Posterior cingulate gyrus (tissue), 11 donors: ENCODE measurements at places on chromosomes 12 and 14.

DNA sequence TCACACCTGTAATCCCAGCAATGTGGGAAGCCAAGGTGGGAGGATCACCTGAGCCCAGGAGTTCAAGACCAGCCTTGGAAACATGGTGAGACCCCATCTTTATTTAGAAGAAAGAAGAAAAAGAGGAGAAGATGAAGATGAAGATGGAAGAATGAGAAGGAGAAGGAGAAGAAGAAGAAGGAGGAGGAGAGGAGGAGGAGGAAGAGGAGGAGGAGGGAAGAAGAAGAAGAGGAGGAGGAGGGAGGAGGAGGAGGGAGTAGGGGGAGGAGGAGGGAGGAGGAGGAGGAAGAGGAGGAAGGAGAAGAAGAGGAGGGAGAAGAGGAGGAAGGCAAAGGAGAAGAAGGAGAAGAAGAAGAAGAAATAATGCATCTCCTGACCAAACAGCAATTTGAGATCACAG lies 9.0 kb upstream of the KRT1 start:
- DNase-seq, result no peak

DNA sequence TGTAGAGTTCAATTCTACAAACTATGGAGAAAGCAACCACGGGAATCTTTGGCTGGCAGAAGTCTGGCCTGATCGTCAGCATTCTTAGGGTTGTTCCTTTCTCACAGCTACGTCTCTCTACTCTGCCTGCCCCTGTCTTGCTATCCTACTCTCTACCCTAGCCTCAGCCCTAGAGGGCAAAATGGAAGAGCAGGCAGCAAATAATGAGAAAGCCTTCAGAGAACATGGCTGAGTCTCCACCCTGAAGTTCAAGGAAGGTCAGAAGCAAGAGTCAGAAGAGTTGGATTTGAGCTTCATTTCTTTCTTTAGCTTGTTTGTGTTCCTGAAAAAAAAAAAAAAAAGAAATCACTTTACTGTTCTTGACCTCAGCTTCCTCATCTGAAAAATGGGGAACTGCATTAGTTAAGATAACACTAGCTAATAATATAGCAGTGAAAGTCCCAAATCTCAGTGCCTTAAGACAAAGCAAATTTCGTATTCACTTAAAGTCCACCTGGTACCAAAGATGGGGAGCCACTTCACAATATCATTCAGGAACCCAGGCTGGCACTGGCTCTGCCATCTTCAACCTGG lies 50.2 kb upstream of the CCND2 start:
- DNase-seq, result no peak

DNA sequence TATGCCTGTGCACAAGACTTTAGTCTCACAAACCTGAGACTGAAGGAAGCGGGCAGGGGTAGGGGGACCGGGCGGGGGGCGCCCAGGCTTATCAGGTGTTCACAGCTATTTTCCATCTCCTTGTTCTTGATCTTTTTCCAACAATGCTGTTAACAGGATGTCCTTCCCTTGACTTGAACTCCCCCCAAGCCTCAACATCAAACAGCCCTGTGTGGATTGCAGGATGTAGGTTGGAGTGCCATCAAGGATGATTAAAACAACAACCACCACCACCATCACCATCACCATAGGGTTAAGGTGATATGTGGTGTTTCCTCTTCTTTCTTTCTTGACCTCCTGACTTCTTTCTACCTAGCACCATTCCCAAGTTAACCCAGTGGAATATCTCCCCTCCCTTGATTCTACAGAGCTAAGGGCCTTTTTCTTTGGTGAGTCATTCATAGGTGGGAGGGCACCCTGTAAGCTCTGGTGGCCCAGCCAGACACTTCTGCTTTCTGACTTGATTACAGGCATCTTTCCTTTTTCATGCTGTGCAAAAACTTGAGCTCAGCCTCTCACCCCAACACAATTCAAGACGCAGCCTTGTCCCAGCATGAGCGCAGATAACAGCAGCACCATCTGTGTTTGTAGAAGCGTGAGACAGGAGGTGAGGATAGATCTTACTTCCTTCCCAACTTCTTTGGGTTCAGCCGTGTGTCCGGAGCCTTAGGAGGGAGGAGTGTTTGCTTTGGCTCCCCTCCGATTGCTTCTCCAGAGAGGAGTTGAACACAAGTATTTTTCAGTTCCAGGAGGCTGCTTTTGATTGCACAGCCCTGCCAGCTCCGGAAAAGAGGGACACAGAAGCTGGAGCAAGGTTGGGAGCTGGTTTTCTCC lies 26.8 kb downstream of the FLVCR2 start:
- no peak for DNase-seq

GRCh38 chr14:23556700-23557440 lies 799 bp downstream of the THTPA start:
- no peak for DNase-seq

DNA sequence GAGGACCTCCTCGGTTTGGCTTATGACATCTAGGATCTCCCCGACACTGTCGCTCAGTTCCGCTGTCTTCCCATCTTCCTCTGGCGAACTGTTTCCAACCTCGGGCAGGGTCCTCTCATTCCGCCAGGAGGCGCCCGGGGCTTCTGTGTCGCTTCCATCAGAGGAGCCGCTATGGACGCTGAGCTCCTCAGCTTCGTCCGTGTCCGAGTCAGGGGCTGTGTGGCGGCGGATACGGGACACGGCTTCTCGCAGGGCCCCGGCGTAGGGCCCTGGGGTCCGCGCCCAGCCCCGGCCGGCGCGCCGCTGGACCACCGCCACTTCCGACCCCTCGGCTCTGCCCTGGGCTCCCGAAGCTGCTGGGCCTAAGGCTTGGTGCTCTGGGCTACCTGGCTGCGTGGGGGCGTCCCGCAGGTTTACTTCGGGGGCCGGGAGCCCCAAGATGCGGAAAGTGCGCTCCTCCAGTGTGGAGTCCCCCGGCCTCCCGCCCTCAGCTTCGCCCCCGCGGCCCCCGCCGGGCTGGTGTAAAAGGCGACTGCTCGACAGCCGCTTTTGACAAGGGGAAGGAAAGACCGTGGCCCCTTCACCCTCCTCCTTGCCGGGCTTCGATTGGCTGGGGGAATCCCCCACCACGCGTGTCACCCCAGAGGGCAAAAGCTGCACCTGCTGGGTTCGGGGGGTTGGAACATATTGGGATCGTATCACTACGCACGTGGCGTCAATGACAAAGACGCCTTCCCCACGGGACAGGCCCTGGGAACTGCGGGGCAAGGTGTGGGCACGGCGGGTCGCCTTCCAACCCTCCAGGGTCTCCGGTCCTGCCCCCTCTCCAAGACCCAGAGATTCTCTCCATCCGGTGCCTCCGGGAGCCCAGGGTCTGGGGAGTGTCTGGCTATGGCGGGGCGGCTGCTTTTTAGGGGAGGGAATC lies 2.1 kb downstream of the DDN start:
- peak; percentile 94 for DNase-seq

DNA sequence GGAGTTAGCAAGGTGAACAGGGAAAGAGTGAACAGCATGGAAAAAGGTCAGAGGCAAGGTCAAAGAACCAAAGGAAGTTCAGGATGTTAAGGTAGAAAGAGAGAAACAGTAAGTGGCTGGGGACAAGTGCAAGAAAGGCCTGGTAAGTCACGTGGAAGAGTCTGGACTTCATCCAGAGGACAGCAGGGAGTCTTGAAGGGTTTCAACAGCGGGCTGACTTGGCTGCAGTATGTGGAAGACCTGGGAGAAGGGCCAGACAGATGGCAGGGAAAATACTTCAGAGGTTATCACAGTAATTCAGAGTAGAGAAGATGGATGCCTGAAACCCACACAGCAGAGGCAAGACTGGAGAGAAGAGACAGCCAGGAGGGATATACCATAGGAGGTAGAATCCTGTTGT lies 34.0 kb downstream of the CIT start:
- no peak for DNase-seq

GRCh38 chr14:105015242-105015641 lies 5.6 kb downstream of the CDCA4 start:
- DNase-seq, result no peak

GRCh38 chr12:116381744-116382685 lies 104.5 kb upstream of the MED13L start:
- DNase-seq, result no peak

DNA sequence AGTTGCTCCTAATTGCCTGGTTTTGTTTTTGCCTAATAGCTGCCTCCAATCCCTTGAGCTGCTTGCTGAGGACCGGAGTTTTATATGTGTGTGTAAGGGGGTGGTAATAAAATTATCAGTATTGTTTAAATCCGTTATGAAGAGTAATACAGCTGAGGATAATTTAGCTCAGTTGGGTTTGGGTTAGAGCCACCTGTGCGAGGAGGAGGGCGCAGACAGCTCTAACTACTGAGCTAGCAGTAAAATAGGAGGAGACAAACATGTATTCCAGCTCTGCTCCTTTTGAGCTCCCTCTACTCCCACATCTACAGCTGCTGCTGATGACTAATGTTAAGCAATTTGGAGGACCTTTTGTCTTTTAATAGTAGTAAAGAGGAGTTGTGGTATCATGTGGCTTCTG lies 61.5 kb downstream of the SPATS2 start:
- DNase-seq, result no peak

DNA sequence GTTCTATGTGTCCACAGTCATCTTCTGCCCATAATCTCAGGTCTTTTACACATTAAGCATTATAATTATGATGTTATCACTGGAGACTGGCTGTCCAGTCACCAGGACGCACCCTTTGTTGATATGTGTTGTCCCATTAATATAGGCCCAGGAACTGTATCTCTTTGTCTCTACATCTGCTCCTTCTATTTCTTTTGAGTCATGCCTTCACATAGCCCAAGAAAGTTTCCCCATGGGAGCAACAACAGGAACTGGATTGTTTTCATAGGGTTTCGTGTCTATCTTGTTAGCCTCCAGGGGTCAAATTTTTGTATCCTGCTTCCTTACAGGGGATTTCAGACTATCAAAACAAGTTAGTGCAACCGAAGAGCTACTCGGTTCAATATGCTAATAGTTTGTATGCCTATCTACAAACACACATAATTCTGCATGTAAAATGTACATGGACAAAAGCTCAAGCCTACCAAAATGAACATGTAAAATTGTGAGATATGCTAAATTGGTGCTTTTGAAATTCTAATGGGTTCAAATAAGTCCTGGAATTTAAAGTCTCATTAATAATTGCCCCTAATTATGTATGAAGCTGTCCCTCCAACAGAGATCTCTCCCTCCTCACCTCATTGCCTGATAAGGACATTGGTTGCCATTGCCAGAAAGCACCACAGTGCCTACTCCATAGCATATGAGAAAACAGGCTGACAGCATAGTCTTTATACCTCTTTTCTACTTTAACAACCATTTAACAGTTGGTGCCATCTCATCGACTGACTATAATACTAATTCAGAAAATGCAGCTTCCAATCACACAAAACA lies 99.8 kb upstream of the DIO2 start:
- no peak for DNase-seq

DNA sequence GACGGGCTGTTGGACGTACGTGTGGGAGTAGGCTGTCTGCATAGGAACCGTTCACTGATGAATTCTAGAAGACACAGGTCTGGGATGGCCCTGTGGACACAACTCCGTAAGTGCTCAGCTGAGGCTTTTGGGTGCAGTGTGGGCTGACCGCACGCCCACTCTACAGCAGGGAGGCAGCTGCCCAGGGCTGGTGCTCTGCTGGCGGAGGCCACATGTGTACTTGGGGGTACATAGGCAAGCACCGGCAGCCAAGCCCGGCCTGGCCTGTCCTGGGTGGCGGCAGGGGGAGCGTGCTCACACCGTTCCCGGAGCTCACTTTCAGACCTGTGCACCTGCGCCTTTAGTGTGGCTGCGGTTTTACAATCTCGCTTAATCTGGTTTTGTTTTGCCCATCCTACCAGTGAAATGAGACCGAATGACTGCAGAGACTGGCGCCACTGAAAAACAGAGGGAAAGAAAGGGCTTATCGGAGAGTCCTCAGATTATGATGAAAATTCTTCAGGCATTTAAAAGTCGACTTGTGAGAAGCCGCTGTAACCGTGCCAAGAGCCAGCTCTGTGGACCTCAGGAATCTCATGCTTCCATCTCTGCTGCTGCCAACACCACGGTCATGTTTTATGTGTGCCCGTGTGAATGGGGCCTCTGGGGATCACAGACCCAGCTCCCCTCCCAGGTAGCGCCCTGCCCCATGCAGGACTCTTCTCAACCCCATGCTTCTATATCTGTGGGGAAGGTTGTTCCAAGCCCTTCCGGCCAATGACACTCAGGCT lies 45.8 kb downstream of the SSH1 start:
- no peak for DNase-seq

- no peak for DNase-seq
Observed at GRCh38 chr14:70391493-70392391, 25.1 kb downstream of the SYNJ2BP start.

- no peak for DNase-seq
Observed at GRCh38 chr12:6950401-6950801, 755 bp upstream of the PTPN6 start.

DNA sequence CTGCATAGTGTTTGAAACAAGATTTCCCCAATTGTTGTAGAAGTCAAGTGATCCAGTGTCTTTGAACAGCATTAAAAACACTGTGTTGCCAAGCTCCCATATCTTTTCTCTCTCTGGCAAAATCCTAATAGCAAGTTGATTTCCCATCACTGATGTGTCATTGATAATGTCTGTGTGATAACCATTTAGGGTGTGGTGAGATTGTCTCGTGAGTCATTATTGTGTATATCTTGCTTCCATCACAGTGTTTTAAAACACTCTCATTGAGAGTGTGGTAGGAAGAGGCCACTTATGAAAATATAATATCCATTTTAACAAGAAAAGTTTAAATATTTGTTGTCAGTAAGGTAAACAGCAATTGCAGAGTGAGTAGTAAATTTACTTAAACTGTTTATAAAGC lies 74.7 kb downstream of the PRORP start:
- DNase-seq, result no peak

DNA sequence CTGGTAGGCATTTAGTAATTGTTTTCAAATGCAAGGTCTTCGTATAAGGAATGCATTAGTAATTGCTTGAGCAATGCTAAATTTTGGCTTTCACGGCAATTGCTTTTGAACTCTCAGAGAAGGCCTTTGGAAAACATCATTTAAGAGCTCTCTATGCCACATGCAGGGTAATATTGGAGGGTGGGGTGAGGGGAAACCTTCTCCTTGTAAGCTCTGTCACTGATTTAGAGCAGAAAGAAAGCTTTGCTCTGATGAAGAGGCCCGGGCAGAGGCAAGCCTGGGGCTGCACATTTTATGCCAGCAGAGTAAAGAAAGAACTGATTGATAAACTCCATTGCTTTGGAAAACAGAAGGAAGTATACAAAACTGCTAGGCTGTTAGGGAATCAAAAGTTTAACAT lies 70.9 kb downstream of the TRIM9 start:
- DNase-seq, result no peak

GRCh38 chr14:42047421-42048055 lies 440.9 kb downstream of the LRFN5 start:
- no peak for DNase-seq

DNA sequence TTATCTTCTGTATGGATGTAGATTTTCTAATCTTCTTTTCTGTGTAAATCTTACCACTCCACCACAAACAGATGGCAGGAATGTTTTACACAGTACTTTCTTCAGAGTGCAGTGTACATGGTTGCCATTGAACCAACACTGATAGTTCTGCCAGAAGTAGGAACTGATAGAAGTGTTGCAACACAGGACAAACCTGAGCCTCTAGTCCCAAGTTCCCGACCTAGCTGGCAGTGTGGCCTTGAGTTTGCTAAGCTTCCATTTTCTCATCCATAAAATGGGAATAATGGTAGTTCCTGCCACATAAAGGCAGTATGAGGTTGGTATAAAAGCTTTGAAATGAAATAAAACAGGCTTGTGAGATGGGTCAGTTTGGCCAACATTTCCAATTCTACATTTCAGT lies 50.8 kb upstream of the SAV1 start:
- DNase-seq, result no peak
